Tibial artery (tissue), 4 donors: ENCODE measurements at places on chromosomes 1 and 21.
A peak's percentile ranks its signal among the peaks of the same experiment; 100 is the strongest.

DNA sequence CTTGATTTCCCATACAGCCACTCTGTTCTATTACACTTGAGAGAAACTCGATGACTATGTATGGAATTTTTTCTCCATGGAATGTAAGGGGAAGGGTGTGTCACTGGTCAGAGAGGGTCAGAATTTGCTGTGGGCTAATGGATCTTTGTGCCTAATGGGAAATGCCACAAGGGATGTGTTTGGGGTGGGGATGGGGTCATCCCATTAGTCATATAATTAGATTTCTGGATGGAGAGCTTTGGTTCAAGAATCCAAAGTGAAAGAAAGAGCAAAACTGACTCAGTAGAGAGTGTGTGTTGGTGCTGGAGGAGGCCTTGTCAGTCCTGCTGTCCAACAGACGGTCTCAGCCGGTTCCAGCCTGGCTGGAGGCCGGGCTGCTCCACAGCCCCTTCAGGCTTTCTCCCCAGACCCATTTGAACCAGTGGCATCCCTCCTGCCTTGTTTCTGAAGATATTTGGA is 86.4 kb downstream of the LAMC2 start:
- DNase-seq, result no peak

DNA sequence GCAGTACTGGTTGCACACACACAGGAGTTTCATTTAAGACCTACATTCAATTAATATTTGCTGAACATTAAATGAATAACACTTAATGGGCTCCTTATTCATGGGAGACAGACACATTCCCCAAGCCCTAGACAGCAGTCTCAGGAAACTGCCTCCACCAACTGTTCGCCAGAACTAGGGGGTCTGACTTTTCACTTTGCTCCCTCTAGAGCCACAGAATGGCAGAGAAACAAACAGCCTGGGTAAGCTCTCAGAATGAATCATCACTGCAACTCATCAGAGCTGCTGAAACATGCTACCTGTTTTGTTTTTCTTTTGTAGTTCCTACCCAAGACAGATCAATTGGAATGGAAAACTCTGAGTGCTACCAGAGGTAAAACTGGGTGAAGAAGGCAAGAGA is 31.7 kb downstream of the ELK4 start:
- no peak for DNase-seq

DNA sequence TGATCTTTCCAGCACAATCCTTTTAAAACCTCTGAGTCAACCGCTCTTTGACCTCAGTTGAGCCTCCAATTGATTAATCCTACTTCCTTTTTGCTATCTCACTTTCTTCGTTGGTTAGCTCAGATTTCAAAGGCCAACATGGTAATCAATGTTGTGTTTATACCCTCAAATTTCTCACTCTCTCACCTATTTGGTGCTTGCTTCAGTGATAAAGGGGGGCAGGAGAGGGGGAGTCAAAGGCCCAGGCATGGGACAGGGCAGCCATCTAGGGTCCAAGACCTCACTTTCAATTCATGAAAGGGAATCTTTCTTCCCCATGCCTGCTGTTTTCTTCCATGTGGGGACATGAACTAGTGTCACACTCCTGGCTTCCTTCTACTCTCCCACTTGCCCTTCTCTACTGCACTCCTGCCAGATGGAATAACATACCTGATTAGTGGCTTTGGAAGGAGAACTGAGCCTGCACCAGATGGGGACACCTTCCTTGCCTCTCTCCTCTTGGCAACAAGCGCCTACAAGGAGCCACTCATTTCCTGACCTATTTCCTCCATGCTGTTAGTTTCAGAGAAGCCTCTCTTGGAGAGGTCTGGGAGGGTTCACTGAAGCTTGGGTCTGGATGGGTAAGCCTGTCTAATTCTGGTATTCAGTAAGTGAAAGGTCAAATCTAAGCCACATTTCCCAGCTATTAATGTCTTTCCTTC is 73.3 kb upstream of the ARHGAP29 start:
- DNase-seq, result no peak

DNA sequence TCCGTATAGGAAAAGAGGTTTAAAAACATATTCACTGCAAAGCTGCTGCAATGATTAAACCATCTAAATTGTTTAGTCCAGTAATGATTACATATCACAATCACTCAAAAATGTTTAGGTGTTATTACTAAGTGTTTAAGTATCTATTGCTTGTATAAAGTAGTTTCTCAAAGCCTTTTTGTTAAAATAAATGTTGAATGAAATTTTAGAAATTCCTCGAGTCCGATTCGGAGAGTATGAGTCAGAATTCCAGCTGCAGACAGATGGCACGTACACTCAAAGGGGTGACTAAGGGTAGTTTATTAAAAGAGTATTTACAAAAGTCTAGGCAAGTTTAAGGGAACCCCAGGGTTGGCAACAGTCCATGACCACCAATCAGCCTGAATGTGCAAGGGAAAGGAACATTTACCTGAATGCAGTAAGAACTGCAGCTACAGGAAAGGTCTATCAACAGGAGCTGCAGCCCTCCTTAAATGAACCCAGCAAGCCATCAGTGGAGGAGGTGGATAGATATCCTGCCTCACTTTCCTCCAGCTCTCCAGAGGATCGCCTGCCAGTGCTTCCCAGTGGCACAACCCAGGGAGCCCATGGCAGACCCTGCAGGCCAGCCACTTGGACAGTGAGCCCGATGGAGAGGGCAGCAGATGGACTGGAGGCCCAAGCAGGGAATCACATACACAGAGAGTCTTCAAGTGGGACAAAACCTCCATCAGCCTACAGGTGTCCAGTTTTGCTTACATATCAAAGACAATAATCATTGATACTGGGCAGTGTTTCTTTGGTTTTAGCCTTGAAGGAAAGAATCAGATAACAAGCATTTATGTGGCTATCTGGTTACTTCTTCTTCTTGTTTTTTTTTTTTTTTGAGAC is 92.1 kb upstream of the SLC44A3 start:
- no peak for DNase-seq

- no peak for DNase-seq
Measured at GRCh38 chr1:30901798-30902581, 6.6 kb downstream of the SDC3 start.

GRCh38 chr1:162632217-162632666 is at the start of gene DDR2:
Gene DDR2 (plus strand): TSS chr1:162632464. CDS start chr1:162719064, 86,600 bp downstream.
- DNase-seq, result peak; percentile 89

DNA sequence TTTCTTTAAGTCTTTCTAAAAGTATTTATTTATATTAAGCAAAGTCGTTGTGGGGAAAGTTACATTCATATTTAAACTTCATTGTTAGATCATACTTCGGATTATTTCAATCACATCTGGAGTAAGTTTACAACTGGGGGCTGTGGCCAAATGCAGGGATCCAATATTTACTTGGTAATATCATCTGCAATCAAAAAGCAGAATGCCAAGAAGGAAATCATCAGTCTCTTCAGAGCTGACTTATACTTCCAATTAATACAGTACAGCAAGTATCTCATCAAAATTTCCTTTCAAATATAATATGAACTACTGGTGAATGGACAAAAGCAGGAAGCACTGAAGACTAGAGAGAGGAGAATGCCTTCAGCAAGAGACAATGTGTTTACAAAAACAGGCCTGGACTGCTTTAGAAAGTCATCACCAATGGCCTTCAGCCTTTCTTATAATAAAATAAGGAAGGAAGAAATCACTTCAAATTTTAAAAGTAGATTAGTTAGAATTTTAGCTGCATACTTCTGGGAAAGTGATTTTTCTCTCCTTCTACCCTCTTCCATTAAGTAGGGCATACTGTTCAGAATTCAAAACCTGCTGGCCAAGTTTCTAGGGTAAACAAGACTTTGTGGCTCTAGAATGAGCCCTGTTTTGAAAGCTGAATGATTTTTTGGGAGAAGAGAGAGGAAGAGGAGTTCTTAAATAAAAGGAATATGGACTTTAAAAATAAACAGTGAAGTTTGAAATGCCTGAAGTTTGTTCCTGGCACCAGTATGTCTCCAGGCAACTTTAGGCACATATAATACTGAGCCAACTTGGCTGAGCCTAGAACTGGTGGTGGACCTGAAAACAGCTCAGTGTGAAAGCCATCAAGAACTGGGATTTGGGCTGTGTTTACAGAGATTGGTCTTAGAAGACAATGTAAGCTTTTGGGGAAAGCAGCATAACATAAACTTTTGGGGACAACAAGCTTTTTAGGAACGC is 22.2 kb upstream of the MYOC start:
- no peak for DNase-seq

DNA sequence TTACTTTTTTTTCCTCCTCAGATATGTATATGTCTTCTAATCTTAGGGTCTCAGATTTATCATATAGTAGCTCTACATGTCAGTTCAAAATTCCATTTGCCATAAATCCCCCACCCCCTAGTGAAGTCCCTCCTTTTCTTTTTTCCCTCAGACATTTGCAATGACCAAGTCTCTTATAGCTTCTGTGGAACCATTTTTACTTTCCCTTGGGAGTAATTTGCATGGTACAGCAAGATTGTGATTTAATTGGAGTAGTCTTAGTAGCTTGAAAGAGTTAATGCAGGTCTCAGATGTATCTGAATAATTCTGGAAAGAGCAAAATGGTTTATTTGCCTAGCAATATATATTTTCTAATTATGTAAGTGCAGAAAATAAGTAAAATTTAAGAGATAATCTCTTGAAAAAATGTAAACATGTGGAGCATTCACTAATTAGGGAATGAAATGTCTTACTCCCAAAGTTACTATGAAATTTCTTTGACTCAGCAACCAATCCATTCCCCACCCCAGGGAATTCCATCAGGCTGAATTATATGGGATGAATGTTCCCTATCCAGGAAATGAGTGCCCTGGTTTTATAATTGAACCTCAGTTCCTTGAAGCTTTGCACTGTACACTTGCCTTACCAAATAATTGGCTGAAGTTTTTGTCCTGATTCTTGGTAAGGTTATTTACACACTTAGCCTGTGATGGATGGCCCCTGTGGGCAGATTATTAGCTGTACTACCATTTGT is 267.0 kb downstream of the DNM3 start:
- DNase-seq, result no peak

- peak; percentile 74 for DNase-seq
Measured at GRCh38 chr1:225767634-225768540, 9.7 kb upstream of the SRP9 start.

- no peak for DNase-seq
Measured at GRCh38 chr21:17699524-17700189, 87.0 kb upstream of the BTG3 start.

DNA sequence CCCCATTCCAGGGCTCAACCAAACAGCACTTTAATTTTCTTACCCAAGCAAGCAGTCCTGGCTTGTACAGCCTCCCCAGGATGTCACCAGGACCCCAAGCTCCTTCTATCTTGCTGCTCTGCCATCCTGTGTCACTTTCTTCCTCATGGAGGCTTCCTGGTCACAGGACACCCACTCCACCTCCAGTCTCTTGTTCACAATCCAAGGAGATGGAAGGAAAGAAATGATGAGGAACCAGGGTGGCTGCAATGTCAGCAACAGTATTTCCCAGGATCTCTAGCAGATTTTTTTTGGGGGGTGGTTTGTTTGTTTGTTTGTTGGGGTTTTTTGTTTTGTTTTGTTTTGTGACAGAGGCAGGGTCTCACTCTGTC is 58.9 kb downstream of the RIPK4 start:
- DNase-seq, result no peak

DNA sequence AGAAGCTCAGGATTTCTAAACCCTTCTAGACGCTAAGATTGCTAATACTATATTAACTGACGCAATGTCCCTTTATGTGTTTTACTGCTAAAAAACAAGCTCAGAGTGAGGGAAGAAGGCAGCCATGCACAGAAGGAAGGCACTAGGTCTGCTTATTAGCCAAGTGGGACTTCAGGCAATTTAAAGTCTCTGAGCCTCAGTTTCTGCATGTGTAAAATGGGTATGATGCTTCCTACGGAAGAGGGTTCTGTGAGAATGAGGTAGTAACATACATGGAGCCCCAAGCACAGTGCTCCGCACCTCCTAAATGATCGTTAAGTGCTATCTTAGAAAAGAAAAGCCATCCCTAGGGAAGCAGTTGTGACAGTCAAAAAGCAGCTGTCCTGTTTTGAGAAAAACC is 16.9 kb downstream of the MIS18A start:
- DNase-seq, result no peak

- DNase-seq, result peak; percentile 68
Measured at GRCh38 chr1:23470282-23471070, 13.5 kb downstream of the ASAP3 start.

GRCh38 chr1:184889902-184890301 is 84.4 kb downstream of the NIBAN1 start:
- DNase-seq, result no peak
